RPMI8226 (cell line): ENCODE measurements at places on chromosomes 7 and 10.

DNA sequence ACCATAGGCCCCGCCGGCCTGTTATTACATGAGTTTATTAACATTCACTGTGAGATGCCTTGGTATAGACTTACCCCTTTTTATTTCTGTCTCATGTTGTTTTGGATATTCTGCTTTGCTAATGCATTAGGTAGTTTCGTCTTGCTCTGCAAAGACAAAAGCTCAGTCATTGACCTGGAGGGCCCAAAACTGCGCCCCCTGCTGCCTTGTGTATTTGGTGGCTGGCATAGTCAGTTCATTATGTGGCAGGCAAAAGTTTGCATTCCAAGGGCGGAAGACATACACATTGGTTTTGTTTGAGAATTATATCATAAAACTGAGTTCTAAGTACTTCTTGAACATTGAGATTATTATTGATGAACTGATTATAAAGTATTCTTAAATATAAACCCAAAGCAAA lies 372.5 kb downstream of the SDK1 start:
- DNase-seq: peak; percentile 53

GRCh38 chr7:139249179-139249810 lies 18.3 kb downstream of the UBN2 start:
- no peak for DNase-seq

DNA sequence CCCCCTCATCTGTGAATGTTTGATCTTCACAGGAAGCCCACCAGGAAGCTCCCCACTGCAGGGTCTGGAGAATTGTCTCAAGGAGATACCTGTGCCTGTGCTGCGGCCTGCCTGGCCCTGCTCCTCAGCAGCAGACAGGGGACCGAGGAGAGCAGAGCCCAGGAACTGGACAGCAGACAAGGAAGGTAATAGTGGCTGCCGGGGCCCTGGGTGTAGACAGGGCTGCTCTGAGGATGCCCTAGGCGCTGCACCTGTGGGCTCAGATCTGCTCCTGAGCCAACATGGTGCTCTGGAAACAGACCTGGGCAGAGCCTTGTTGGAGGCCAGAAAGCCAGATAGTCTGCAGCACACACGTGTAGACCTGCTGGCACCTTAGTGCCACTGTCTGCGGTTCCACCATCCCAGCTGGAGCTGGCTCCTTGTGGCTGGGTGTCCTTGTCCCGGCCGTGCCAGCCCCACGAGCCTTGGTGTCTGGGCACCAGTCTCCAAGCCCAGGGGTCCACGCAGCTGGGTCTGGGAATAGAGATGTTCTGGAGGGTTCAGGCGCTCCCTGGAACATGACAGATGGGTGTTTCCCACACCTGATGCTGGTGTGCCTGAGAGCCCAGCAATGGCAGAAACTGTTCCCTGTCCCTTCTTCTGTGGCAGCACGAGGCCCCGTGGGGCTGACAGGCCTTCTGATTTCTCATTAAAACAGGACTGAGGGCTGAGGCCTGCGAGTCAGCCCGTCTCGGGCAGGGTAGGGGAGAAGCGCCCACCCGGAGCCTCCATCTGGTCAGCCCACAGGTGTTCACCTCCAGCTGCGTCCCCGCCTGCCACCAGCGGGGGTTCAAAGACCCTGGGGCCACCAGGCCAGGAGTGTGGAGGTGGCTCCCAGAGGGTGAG lies 44.7 kb downstream of the ZNF467 start:
- no peak for DNase-seq

DNA sequence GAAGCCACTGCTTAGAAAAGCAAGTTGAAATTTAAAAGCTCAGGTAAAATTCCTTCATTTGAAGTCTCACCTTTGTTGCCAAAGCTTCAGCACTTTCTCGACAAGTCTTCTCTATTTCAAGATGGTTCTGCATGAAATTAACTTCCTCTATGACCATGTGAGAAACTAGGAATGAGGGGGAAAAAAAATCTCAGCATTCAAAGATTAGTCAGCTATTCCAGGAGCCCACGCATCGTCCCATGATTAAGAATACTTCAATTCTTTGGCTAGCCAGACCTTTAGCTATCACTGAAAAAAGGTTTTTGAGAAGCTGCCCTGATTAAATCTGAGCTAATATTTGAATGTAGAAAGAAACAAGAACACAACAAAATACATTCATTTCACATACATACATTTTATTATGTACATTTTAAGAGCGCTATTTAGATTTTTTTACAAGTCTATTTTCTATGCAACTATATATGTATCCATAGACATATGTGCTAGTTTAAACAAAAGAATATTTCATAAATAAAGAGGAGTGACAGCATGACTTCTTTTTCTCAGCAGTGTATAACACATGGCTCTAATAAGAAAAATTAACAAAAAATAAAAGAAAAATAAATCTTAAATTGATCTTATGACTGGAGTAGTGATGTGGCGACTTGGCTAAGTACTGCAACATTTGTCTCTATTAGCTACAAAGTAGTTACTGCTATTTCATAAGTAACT lies 44.8 kb downstream of the SHTN1 start:
- DNase-seq: no peak
